ENCODE measurements at places on chromosomes 11 and 22.

DNA sequence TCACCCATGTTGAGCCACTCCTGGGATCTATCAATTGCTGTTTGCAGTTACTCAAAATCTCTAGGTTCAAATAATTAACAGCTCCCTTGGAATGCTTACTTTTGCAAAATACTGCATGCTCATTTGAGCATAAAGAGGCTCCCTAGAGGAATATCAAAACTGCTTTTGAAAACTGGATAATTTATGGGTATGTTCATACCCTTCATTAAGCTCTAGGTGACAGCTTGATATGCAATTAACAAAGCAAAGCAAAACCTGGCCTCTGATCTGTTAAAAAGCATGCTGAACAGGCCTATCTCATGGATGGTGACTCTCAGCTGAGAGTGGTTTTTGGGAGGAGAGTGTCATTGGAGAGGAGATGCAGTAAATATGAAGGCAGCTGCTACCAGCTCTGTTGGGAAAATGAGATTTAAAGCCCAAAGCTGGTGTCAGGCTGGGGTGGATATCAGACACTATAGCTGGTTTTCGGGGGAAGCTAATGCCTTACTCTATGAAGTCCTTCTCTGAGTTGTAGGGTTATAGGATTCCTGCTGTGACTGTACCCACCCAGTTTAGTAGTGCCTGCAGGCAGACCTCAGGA lies 110.9 kb downstream of the RASSF10 start:
- DNase-seq, result no peak

DNA sequence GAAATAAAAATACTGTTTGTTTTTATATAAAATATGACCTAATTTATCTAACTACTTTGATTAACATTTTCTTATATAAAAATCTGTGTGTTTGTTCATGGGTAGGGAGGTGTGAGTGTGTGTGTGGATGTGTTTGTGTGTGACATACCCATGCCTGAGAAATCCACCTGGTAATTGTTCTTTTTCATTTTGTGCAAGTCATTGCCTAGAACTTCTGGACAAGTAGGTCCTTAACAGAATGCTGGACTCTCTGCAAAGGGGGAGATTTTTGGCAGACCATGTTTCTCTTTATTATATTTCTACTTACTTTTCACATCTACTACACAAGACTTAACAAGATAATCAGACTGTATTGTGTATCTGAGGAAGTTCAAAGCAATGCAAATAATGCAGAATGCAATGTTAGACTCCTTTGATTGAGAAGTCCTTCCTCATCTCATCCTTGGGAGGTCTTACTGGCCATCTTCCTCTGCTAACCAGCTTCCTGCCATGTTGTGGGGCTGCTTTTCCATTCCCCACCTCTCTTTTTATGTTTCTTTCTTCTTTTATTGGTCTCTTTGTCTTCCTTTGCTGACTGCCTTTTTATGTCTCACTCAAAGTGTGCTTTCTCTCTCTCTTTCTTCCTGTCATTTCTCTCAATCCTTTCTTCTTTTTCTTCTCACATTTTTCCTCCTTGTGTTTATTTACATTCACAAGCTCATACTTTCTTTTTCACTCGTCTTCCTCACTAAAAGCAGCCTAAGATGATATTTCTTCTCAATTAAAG lies 1017.0 kb upstream of the CNTN5 start:
- DNase-seq, result no peak

- no peak for DNase-seq
These were observed 42.7 kb upstream of the BIRC3 start for GRCh38 chr11:102274628-102275027.

GRCh38 chr22:49015459-49015858 lies 812.2 kb downstream of the BRD1 start:
- DNase-seq, result no peak

DNA sequence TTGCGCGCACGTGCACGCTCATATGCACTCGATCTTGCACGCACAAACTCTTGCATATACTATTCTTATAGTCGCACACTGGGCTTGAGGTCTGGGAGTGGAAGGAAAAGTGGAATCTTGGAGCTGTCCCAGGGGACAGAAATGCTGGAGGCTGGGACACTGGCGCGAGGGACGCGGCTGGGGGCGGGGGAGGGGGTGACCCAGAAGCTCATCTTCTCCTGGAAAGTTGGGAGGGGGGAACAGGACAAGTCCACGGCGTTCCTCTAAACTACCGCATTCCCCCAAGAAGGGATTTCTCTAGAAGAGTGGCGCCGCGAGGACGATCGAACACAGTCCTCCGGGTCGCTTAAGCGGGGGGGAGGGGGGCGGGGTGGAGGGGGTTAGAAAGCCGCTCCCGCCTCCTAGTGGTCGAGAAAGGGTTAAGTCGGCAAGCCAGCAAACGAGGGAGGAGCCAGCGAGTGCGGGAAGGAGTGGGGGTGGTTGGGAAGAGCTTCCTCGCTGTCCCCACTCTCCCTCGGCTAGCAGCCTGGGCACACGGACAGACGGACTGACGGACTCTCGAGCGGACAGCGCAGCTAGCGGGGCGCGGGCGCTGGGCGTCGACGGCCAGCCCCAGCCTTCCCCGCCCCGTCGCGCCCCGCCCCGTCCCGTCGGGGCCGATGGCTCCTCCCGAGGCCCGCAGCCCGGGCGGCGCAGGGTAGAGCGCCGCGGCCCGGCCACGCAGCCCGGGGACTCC lies at the start of gene RTN4RL2:
TSS of gene RTN4RL2 (plus strand) at position 507 of the 736 bp plus-strand sequence. CDS start 338 bp downstream, outside the sequence.
- no peak for DNase-seq

DNA sequence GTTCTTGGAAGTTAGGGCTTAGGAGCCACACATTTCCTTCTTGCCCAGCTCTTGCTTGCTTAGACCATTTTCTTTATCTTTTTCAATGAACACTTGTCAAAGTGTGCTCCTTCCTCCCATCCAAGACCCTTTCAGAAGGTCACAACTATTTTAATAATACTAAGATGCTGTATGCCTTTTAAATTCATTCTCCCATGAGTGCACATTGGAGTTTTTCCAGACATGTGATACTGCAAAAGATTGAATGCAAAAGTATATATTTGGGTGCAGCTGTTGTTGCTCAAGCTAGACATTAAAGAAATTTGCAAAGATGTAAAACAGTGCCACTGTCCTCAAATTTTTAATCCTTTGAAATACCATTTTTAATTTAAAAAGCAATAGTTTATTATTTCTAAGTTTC lies 69.3 kb upstream of the TNRC6B start:
- no peak for DNase-seq

DNA sequence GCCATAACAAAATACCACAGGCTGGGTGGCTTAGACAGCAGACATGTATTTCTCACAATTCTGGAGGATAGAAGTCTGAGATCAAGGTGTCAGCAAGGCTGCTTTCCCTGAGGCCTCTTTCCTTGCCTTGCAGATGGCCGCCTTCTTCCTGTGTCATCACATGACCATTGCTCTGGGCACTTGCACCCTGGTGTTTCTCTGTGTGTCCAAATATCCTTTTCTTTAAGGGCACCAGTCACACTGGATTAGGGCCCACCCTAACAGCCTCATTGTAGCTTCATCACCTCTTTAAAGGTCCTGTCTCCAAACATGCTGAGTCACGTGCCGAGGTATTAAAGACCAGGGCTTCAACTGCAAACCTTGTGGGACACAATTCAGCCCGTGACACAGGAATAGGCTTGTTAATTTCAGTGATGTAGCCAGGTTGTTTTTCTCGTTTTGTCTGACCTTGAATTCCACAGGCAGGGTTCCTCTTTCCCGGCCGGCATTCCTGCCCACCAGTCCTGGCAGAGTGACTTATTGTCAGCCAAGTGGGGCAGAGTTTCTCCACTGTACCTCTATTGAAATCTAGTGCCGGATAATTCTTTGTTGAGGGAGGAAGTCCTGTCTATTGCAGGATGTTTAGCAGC lies 100.1 kb downstream of the KCNQ1OT1 start:
- no peak for DNase-seq

GRCh38 chr11:47202576-47202975 lies 12.2 kb upstream of the DDB2 start:
- DNase-seq, result no peak

DNA sequence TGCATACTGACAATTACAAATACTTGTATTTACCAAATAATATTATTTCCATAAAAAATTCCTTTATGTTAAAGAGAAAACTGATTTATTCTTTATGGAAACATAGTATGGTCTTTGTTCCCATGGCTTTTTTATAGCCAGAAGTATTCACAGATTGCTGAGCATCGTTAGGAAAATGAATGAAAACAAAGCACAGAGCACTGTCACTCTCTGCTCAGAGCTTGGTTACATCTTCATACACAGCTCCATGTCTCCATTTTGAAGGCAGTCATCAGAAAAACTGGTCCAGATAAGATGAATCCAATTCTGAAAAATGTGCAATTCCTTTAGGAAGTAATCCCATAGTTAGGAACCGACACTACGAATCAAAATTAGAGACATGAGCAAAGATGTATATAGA lies 9.0 kb upstream of the SLC6A5 start:
- no peak for DNase-seq

- peak; percentile 64 for DNase-seq
These were observed 19.2 kb upstream of the TALDO1 start for GRCh38 chr11:727859-728748.
